Thyroid gland (tissue), 4 donors: ENCODE measurements at places on chromosomes 3 and 15. TPM values are rescaled to one million over a fixed set of nuclear protein-coding genes. Genes with fewer than 3 reads are reported as not detected.

DNA sequence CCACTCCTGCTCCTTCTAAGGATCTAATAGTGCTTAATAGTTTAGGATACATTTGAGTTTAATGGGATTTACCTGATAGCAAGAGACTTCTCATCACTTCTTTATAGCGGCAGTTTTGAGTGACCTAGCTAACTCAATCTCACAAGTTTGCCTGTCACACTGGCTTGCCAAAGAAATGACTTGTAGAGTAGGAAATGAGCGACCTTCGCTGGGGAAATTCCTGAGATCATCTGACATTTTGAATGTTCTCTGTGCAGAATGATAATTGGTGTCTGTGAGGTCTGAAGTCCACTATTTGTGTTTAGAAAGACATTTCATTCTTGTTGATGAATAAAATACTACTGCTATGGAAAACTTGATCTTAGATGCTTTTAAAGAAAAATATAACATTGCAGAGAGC lies 30.3 kb downstream of the SUCLG2 start:
- no peak for DNase-seq

HGD gene
- total RNA-seq: 98.6 TPM

PLA2G4D gene
- not detected for total RNA-seq

FBXO45 gene
- 8.9 TPM for total RNA-seq
